ENCODE measurements at places on chromosomes 7 and 10. TPM values are rescaled to one million over a fixed set of nuclear protein-coding genes. Genes with fewer than 3 reads are reported as not detected.

DNA sequence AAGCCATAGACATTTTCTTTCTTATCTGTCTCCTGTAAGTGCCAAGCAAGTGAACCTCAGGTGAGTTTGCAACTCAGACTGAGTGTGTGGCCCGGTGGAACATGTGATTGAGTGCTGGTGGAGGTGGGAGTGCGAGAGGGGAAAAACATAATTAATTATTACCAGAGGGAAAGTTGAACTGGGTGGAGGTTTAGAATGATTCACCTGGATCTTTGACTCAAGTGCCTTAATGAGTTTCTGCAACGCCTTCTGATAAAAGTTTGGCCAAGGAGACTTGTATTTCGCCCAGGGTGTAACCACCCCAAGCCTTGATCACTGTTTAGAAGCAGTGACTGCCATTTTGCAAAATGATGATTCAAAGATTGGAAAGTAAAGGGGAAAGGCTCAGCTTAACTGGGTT, 513.9 kb downstream of the GATA3 start:
- peak; percentile 57 for ATAC-seq

- no peak for ATAC-seq
These were observed 602.0 kb downstream of the PTPRN2 start for GRCh38 chr7:157985636-157986035.

- ATAC-seq, result no peak
These were observed 46.9 kb upstream of the GNAI1 start for GRCh38 chr7:80087771-80088170.

DNA sequence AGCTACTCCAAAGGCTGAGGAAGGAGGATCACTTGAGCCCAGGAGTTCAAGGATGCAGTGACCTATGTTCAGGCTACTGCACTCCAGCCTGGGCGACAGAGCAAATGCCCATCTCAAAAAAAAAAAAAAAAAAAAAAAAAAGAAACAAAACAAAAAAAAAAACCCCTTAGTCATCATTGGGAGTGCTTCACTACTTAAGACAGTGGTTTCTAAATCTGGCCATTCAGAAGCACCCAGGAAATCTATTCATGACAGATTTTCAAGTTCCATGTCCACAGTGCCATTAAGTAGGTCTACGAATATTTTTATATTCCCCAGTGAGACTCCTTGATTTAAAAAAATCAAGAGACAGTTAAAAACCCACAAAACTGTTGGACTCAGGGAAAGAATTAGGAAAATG, 182.9 kb downstream of the PIP4K2A start:
- no peak for ATAC-seq

GRCh38 chr10:42962902-42963231, 114.0 kb upstream of the RET start:
- no peak for ATAC-seq

GRCh38 chr7:67732898-67733297, 736.3 kb downstream of the TYW1 start:
- no peak for ATAC-seq

GRCh38 chr7:18890885-18891621, 226.4 kb downstream of the TWIST1 start:
- no peak for ATAC-seq

- no peak for ATAC-seq
These were observed 50.9 kb downstream of the ADCY1 start for GRCh38 chr7:45625067-45625466.

TMEM213 gene
- total RNA-seq, result not detected

FKBP9 gene
- total RNA-seq, result 62.9 TPM

Measured in esophagus mucosa (tissue), 1 donor.